ENCODE measurements at places on chromosomes 2 and 18.

DNA sequence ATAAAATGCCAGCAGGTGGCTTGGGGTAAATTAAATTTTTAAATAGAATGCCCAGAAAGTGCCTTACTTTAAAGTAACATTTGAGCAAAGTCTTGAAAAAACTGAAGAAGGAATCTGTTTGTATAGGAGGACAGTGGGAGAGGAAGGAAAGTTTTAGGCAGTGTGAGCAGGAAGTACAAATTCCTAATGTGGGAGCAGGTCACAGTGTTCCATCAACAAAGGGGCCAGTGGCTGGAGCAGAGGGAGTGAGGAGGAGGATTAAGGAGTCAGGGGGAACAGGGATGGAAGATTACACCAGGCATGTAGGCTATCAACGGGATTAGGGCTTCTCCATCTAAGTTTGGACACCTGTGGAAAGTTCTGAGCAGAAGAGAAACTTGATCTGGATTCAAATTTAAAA is 439.2 kb upstream of the REG3G start:
- no peak for DNase-seq

DNA sequence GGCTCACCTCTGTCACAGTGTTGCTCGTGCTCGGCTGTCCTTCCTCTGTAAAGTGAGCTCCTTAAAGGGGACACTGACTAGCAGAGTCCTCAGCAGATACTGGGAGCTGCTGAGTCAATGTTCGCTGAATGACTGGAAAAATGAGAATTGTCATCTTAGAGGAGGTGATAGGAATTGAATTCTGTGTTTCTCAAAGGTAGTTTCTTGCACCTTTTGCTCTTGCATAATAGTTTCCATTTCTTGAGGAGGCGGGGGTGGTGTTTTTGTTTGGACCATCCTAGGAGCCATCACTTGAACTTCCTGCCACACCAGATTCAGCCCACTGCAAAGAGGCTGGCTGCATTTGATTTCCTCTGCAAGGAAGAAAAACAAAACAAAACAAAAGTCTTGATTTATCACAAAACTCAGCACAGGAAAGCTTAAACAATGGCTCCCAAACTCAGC is 11.4 kb upstream of the RFX8 start:
- no peak for DNase-seq

- DNase-seq, result peak; percentile 70
These were observed 97.1 kb upstream of the TMEM178A start for GRCh38 chr2:39568561-39569006.

GRCh38 chr2:46535360-46535759 is 56.0 kb downstream of the TMEM247 start:
- no peak for DNase-seq

- no peak for DNase-seq
These were observed 78.2 kb downstream of the PTGR3 start for GRCh38 chr18:75130591-75131328.

DNA sequence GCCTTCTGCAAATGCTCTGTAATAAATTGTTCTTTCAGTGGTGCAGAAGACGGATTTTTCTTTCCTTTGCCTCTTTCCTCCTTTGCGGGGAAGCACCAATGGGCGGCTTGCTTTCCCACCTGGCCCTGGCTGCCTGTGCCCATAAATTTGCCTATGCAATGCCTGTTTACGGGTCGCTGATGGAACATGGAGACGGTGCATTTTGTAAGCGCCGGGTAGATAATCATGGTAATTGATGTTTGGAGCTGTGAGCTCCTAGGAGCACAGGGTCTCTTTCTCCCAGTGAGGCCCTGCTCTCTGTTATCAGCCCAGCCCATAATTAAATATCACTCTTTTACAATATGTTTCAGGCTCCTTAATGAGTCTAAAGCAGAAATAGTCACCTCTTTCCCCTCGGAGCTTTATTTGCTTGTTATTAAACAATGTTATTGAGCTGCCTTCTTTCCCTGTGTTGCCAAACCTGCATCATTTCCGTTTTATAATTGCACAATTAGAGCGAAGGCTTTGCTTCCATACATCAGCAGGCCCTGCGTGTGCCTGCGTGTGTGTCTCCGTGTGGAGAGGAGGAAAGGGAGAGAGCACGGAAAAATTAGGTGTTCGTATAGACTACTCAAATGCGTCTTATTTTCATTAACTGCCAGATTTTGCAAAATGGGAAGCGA is 437.4 kb upstream of the POU3F3 start:
- DNase-seq, result no peak

- DNase-seq, result no peak
These were observed 1199.1 kb upstream of the GYPC start for GRCh38 chr2:125456693-125457363.

DNA sequence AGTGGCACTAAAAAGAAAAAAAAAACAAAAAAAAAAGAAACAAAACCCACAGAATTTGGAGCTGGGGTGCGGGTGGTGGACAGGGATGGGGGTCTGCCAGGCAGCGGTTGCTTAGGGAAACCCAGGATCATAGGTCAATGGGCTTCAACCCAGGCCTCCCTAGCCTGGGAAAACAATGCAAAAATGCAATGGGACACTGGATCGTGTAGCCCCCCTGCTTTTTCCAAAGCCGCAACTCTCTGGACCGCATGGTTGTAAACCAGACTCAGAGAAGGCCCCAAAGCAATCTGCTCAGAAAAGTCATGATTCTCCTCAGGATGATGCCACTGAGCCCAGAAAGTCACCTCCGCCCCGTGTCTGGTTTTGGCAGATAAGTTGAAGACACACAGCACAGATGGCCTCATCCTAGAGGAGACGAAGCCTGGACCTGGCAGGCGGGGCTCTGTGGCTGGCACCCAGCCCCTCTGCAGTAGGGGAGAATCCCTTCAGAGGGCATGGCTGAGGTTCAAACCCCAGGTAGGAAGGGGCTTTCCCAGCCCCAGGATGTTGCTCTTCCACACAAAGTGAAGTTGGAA is 5.1 kb downstream of the DLX2 start:
- no peak for DNase-seq

DNA sequence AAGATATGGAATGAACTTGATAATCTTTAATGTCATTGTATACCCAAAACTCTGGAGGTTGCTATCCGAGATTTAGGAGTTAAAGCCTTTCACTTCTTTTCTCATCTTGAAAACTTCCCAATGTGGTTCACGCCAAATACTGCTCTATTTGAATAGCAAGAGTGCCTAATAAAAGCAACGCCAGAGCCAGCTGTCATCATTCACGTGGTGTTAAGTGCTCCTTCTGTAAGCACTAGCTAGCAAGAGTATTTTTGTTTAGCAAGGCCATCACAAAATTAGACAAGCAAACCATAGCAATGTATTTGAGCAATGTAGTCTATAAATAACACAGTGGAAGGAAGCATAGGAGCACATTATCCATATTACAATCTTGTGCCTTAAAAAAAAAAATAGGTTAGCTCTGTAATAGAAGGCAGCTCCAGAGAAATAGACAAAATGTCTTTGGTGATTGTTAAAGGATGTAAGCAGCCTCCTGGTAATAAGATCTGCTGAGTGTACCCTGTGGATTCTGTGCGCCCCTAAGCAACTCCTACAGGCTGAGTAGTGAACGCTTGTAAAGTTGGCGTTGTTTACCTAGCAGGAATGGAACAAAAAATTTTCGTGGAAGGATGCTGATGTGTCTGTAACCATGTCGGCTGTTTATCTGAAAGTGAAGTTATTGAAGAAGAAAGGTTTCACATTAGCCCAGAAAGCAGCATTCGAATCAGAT is 518.0 kb downstream of the CNTNAP5 start:
- no peak for DNase-seq

GRCh38 chr2:85536479-85536878 is 2.5 kb upstream of the MAT2A start:
- DNase-seq, result no peak

DNA sequence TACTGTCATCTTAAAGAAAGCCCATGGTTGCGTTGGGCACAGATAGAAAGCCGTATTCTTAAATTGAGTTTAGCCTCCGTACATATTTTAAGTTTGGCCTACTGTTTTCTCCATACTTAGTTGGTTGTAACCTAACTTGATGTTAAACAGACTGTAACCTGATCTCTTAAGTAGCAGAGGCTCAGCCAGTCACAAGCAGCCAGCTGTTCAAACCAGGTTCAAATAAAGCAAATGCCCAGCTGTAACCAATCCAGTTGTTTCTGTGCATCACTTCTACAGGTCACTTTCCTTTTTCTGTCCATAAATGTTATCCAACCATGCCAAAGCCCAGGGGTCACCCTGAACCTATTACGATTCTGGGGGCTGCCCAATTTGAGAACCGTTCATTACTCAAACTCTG is 10.0 kb upstream of the THADA start:
- no peak for DNase-seq

- no peak for DNase-seq
These were observed 440.8 kb upstream of the KLHL29 start for GRCh38 chr2:22944143-22944542.

- DNase-seq, result no peak
These were observed 198.5 kb downstream of the BARD1 start for GRCh38 chr2:214611015-214611414.

DNA sequence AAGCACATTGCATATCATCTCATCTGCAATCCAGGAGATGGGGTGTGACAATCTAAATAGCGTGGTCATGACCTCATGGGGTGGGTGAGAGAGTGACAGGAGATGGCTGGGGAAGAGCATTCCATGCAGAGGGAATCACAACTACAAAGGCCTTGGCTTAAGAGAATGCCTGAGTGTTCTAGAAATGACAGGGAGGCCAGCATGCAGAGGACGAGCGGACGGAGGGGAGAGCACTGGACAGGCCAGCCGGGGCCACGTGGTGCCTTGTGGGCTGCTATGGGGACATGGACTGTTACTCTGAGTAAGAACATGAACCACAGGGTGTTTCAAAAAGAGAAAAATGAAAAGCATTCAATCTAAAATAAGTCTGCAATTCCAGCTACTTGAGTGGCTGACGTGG is 117.9 kb upstream of the ODC1 start:
- DNase-seq, result no peak

DNA sequence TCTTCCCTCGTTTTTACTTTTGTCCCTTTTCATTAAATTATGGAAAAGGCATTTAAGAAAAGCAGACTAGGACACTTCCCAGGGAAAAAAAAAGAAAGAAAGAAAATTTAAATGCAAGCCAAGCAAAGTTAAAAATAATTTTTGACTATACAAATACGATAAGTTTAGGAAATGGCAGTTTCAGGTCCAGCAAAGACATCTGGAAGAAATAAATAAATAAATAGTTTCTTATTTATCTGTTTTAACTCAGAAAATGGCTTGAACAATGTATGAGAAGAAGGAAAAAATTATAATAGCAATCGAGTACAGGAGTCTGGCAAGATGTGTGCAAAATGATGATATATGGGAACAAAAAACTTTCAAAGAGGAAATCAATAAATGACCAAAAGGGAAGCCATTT is 114.6 kb upstream of the NCKAP5 start:
- DNase-seq, result no peak

DNA sequence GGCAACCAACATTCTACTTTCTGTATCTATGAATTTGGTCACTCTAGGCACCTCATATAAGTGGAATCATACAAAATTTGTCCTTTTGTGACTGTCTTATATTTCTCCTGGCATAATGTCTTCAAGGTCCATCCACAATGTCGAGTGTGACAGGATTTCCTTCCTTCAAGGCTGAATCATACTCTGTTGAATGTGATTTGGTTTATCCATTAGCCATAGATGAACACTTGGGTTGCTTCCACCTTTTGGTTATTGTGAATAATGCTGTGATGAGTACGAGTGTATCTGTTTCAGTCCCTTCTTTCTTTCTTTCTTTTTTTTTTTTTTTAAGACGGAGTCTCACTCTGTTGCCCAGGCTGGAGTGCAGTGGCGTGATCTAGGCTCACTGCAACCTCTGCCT is 311.3 kb downstream of the TGIF1 start:
- no peak for DNase-seq

- no peak for DNase-seq
These were observed 37.1 kb upstream of the CTLA4 start for GRCh38 chr2:203830304-203831055.

DNA sequence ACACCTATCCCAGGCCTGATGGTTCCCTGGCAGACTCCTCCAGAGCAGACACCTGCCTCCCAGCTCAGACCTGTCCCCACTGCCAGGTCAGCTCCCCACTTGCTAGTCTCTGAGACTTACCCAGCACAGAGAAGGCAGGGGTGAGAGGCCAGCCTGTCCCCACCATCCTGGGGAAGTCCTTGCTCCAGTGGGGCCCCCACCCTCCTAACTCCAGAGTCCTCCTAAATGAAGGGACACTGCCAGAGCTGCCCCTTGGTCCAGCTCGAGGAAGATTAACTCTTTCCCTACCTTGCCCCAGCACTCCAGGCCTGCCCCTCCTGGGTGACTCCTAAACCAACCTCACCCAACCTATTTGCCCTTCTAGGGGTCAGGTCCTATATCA is 30.4 kb upstream of the TNS1 start:
- no peak for DNase-seq

DNA sequence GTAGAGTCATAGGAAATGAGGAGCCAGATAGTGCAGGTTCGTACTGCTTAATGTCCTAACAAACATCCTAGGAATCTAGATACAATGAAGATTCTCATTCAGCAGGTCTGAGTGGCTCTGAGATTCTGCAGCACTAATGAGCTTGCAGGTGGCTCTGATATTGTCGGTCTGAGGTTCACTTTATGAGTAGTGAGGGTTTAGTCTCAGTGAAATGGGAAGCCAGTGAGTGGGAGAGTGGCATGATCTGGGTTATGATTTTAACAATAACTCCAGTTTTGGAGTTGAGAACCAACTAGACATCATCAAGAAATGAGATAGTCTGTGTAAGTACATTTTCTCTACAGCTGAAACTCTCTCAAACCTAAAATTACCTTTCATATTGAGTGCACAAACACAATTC is 166.8 kb upstream of the SP5 start:
- no peak for DNase-seq

- DNase-seq, result no peak
These were observed 137.5 kb downstream of the INO80D start for GRCh38 chr2:205948496-205948837.

DNA sequence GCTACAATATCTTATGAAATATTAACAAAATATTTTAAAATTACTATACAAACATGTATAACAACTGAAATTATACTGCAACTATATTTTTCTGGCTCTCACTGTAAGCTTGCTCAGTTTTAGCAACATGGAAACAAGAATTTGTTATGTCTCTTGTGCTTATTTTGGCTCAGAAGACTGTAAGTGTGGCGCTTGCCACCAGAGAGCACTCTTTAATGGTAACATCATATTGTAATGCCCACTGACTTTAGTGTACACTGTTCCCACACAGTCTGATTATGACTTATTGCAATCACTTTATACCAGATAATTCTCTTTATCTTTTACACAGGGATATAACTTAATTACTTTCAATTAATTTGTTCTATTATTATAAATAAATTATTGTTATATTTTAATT is 1500.6 kb upstream of the TMEFF2 start:
- DNase-seq, result peak; percentile 7

GRCh38 chr2:158914731-158915130 is 53.7 kb upstream of the TANC1 start:
- no peak for DNase-seq

GRCh38 chr2:61288070-61288841 is 126.3 kb downstream of the C2orf74 start:
- DNase-seq, result no peak

DNA sequence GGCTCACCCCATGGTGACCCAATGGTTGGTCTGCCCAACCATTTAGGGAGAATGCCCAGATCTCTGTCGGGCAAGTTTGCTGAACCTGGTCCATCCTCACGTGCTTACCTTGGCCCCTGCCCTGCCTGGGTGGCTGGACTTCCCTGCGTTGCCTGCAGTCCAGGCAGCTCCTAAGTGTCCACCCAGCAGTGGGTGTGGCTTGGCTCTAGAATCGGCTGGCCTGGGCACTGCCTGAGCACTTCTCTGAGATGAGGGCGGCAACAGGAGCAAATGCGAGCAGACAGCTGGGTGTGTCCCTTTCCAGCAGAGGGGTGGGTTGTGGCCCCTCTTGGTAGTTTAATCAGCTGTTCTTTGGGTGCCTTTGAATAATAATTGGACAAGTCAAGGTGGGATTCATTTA is 11.3 kb downstream of the PCARE start:
- no peak for DNase-seq
